ENCODE measurements at places on chromosomes 1 and 21. TPM values are rescaled to one million over a fixed set of nuclear protein-coding genes. Genes with fewer than 3 reads are reported as not detected.

Gene SARS1
- total RNA-seq: 143 TPM

Gene LCE1B
- total RNA-seq: not detected

- no peak for DNase-seq
Observed at GRCh38 chr1:39063191-39063590, 37.0 kb downstream of the NDUFS5 start.

- DNase-seq: no peak
Observed at GRCh38 chr1:175877939-175878737, 134.7 kb upstream of the TNR start.

- no peak for DNase-seq
Observed at GRCh38 chr1:169025412-169025811, 81.1 kb upstream of the ATP1B1 start.

DNA sequence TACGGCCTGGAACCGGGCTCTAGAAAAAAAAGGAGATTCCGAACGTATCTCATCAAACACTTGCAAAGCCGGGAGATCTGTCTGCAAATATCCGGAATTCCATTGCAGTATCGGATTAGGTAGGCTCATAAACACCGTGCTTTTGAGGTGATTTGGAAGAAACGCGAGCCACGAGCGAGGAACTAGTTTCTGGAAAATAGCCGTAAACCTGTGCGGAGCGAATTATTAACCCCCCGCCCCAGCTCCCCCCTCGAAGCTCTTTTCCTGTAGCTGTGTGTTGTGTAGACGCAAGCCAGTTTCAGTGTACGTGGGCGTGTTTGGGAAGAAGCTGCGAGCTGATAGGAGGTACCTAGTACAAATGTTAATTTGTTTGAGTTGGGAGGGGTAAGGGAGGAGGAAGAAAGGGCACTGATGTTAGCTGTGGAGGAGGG lies 1.1 kb downstream of the RALGPS2 start:
- peak; percentile 85 for DNase-seq

DNA sequence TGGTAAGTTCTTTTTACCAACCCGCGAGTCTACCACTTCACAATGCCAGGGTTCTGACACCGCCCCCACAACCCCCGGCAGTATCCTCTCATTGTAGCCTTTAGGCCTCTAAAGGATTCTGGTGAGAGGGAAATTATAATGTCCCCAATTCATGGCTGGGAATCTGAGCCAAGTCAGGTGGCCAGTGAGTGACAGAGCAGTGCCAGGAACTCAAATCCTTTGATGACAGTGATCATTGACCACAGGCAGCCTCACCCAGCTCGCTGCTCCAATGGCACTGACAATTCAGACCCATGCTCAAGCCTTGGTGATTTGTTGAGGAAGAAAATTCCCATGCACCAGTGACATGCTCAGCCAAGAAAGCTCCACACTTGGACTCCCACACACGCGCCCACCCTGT lies 63.4 kb upstream of the CSF1 start:
- DNase-seq: no peak

All from mucosa of descending colon (tissue), 3 donors.